ENCODE measurements at places on chromosomes 12 and 14.

- no peak for DNase-seq
Measured at GRCh38 chr12:29728030-29728429, 55.7 kb downstream of the TMTC1 start.

DNA sequence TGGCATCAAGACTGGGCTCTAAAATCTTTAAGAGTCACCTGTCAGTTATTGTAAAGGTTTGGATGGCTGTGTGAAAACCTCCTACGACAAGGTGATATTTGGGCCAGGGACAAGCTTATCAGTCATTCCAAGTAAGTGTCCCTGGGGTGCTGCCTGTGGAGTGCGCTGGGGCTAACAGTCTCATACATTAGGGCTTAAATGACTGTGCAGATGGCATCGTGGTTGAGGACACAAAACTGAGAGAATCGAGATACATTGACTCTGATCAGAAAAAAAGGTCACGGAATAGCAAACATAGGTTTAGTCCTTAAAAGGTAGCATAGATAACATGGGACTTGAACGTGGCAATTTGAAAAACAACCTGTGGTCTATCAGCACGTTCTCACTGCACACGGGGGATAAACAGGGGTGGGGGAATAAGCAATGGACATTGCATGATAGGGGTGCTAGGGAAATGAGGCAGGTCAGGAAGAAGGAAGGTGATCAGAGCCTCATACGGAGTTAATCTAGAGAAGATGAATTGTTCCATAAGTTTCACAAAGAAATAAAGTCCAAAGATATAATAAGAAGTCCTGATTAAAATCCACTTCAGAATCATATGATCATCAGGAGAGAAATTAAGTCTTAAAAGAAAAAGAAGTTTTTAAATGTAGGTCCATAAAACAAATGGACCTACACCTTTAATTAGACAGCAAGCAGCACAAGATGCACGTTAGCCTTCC is 100.3 kb downstream of the DAD1 start:
- DNase-seq: peak; percentile 67

DNA sequence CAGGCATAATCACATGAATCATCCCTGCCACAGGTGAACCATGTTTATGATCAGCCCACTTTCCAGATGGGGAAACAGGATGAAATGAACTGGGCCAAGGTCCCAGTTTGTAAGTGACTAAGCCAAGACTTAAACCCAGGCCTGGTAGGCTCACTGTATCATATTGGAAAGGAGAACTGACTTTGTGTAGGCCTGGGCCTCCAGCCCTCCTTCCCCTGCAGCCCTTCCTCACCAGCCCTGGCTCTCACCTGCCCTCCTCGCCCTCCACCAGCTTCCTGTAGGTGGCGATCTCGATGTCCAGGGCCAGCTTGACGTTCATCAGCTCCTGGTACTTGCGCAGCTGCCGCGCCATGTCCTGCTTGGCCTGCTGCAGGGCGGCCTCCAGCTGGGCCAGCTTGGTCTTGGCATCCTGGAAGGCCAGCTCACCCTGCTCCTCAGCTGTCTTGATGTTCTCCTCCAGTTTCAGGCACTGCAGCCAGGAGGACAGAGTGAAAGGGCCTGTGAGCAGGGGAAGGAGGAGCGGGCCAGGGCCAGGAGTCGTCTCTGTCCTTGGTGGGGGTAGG is 19.8 kb downstream of the KRT80 start:
- peak; percentile 26 for DNase-seq

GRCh38 chr12:30614031-30614430 is 81.6 kb downstream of the IPO8 start:
- DNase-seq: no peak

- no peak for DNase-seq
Measured at GRCh38 chr12:29146196-29146595, 2.9 kb upstream of the FAR2 start.

DNA sequence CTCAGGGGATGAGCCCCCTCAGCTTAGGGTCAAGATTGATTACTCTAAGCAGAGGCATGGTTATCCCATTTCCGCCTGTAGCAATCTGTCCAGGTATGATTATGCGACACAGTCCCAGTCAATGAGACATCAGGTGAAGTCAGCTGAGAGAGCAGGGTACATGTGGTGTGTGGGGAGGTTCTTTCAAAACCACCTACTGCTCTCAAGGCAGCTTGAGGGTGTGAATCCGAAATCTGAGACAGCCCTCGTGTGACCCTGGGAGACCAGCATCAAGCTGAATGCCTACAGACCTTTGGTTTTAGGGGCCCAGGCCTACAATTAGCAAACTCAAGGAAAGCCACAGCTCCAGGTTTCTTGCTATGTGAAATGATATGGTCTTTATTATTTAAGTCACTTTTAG is 275.7 kb downstream of the ITPR2 start:
- no peak for DNase-seq

GRCh38 chr14:99250636-99251208 is 21.3 kb downstream of the BCL11B start:
- no peak for DNase-seq

- DNase-seq: no peak
Measured at GRCh38 chr12:32002848-32003493, 43.8 kb downstream of the RESF1 start.

DNA sequence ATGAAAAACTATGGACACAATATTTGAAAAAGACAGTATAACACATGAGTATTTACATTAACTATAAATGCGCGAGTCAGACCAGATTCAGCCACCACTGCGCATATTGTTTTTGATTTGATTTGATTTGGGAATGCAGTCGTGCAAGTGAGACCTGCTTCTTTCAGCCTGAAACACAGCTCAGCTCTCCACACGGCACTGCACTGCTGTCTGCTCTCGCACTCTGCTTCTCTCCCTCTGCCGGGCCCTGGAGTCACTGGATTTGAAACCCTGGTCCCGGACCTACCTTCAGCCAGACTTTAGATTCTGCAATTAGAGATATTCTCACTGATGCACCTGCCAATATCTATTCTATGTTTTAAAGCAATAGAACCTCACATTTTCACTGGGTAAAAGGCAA is 143.9 kb upstream of the TMEM132C start:
- no peak for DNase-seq

DNA sequence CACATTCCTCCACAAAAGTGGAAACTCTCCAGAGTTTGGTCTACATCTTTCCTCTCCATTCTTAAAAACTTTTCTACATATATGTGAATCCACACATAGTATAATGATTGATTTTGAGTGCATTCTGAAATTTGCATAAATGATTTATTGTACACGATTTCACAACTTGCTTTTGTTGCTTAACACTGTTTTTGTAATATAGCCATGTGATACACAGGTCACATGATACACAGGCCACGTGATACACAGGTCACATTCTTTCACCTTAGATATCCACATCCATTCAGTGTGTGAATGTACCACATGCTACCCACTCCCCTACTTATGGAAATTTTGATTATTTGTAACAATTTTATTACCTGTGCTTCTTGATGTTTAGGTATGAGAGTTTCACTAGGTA is 319.1 kb downstream of the ZFP36L1 start:
- DNase-seq: no peak
